ENCODE measurements at places on chromosomes 12 and 14.

GRCh38 chr12:113136990-113137511 lies 1.5 kb upstream of the RASAL1 start:
- DNase-seq: no peak

DNA sequence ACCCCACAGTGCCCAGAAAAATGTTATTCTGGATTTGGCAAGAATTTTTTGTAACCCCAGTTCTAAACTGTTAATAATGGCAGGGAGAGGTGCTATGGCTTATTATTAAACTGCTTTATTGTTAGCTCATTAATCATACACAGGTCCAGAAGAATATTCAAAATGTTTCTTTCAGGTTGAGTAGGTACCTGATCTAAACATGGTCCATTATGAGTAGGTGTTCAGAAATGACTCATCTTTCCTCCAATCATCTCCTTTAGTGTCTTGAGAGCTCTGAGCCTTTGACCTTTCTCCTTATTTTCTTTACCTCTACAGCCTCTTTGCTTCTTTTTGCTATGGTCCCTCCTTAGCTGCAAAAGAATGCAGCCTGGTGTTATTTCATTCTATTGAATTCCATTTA lies 211.0 kb upstream of the GARIN6 start:
- no peak for DNase-seq

- no peak for DNase-seq
Measured at GRCh38 chr12:71772735-71773134, 18.1 kb downstream of the RAB21 start.

DNA sequence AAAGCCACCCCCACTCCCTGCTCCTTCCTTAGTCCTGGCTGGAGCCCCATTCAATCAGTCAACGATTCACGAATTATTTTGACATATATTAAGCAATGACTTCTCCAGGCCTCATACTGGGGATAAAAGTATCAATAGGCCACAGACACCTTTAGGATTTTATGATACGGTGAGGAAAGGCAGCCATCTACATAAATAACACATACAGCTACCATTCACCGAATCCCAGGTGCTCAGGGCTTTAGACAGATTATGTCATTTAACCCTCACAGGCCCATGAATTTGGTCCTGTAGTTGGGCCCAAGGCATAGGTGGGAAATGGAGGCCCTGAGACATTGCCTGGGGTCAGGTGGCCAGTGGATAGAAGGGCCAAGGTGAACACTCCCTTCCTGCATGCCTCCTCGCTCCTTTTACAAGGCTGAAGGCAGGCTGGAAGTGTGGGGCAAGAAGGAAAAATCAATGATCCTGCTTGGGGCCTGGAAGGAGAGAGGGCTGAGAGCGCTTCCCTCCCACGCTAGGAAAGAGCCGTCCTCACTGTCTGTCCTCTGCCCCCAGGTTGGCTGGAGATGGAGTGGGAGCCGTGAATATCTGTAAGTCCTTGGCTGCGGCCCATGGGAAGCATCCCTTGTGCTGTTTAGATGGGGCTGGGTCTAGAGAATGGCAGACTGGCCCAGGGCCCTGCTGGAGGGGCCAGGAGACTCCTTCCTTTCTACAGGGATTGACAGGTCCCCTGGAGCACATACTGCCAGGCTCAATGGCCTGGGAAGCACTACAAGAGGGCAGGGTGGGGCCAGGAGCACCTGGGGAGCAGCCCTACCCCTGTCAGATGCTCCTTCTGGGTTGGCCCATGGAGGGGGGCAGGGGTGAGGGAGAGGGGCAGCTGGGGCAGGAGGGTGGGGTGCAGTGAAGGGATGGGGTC lies 14.8 kb downstream of the KRT7 start:
- no peak for DNase-seq

DNA sequence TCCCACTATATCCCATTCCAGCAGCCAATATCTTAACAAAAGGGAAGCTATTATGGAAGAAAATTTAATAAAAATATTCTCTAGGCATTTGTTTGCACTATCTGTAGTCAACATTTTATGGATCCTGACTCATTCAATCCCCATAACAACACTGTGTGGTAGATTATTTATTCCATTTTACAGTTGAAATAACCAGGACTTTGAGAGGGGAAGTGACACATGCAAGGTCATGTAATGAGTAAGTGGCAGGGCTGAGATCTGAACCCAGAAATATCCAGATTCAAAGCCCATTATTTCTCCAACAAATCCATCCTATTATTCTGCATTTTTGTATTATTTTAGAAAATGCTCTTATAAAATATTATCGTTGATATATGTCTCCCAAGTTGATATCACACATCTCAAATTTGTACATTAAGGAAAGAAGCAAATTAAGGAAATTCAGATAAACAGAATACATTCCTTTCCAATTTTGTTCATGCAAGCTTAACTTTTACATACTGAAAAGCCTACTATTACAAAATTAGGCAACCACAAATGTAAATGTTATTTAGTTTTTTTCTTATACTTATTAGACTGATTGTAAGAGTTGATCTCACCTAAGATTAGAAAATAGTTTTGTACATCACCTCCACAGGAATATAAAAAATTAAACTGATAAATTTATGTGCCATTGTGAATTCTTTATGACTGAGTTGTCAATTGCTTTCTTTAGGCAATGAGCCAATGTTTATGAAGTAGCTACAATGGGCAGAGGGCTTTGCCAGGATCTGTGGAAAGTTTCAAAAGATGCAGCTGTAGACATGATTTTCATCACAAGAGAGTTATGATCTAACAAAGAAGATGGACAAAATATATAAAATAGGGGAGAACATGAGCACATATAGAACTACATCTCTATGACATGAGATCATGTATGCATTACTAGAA lies 55.1 kb upstream of the E2F7 start:
- DNase-seq: no peak

- DNase-seq: no peak
Measured at GRCh38 chr12:27610374-27610773, 85.9 kb upstream of the REP15 start.

DNA sequence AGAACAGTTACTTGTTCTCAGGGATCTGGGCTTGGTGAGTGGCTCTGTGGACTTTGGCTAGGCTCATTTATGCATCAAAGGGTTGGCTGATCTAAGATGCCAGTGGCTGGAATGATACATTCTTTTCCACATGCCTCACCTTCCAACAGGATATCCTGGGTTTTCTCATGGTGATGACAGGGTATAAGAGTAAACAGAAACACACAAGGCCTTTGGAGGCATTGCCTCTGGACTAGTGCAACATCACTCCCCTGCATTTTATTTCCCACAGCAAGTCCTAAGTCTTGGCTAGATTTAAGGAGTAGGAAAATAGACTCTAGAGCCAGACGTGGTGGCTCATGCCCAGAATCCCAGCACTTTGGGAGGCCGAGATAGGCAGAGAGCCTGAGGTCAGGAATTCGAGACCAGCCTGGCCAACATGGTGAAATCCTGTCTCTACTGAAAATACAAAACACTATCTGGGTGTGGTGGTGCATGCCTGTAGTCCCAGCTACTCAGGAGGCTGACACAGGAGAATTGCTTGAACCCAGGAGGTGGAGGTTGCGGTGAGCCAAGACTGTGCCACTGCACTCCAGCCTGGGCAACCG lies 47.9 kb downstream of the RPH3A start:
- DNase-seq: no peak

DNA sequence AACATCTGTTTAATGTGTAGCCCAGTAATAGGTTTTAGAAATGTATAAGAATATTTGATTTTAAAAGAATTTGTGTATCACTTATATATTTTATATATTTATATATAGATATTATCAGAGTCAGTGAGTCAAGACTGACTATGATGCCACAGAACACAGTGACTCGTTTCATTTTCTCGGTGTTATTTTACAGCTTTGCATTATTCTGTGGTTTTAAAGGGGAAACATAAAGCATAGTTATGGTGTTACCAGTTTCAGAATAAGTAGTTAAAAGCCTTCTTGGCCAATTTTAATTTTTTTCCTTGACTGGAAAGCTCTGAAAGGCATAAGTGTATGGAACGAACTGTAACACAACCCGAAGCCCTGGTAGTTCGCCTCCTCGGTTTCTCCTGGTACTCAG lies 91.0 kb downstream of the GRIP1 start:
- DNase-seq: no peak
